Lung microvascular endothelial cell (primary cell): ENCODE measurements at places on chromosomes 3 and 15.
A peak's percentile ranks its signal among the peaks of the same experiment; 100 is the strongest.

DNA sequence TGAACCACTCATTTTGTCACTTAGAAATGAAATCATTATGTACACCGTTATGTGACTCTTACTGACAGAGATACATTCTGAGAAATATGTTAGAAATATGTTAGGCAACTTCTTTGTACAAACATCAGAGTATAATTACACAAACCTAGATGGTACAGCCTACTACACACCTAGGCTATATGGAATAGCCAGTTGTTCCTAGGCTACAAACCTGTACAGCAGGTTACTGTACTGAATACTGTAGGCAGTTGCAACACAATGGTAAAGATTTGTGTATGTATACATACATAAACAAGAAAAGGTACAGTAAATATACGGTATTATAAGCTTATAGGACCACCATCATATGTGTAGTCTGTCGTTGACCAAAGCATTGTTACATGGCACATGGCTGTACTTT, 3.7 kb downstream of the SACM1L start:
- no peak for DNase-seq

- no peak for DNase-seq
Measured at GRCh38 chr3:134621854-134622253, 29.0 kb downstream of the KY start.

GRCh38 chr15:41856262-41856661, 17.6 kb downstream of the PLA2G4B start:
- DNase-seq = no peak

DNA sequence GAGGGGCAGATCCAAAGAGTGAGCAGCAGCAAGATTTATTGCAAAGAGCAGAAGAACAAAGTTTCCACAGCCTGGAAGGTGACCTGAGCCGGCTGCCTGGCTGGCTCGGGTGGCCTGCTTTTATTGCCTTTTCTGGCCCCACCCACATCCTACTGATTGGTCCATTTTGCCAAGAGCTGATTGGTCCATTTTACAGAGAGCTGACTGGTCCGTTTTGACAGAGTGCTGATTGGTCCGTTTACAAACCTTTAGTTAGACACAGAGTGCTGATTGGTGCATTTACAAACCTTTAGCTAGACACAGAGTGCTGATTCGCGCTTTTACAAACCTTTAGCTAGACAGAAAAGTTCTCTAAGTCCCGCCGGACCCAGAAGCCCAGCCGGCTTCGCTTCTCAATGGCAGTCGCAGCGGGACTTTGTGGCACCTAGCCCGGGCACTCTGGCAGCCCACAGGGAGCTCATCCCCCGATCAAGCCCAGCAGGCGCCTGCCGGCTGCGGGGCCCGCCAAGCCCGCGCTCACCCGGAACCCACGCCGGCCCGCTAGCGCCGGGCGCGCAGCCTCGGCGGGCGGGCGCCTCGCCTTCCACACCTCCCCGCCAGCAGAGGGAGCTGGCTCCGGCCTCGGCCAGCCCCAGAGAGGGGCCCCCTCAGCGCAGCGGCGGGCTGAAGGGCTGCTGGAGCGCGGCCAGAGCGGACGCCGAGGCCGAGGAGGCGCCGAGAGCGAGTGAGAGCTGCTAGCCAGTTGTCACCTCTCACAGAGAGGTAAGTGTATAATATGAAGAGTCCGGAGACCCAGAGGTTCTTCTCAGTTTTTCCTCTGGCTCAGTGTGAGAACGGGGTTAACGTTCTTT, 339.2 kb downstream of the CHL1 start:
- no peak for DNase-seq

DNA sequence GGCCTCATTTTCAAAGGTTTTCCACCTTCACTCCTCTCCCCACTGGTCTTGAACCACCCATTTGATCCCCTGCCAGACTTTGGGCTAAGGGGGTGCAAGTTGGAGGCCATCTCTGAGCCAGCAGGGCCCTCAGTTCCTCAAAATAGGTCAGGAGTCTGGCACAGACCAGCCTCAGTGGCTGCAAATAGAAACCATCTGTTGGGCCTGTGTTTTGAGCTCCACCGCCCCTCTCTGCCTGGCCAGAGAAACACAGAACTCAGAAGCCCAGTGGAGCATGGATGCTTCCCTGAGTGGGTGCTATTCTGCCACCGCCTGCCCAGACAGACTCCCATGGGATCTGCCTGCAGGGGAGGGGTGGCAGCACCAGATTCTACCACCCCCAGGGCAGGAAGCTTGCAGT, 56.3 kb downstream of the CORO2B start:
- DNase-seq = no peak

GRCh38 chr3:57646723-57647122, 46.2 kb downstream of the DENND6A start:
- DNase-seq = peak; percentile 42

DNA sequence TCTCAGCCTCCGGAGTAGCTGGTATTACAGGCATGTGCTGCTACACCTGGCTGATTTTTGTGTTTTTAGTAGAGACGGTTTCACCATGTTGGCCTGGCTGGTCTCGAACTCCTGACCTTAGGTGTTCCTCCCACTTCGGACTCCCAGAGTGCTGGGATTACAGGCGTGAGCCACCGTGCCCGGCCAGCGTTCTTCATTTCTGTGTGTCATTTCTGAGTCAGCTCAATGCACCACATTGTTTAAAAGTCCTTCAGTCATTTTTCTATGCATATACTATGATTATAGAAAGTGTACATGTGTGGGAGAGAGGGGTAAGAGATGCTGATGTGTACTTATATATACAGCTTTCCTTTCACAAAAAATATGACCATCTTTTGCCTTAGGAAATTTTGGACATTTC, 2.1 kb downstream of the QTRT2 start:
- no peak for DNase-seq

- peak; percentile 36 for DNase-seq
Measured at GRCh38 chr3:150449169-150449721, 41.1 kb downstream of the TSC22D2 start.

DNA sequence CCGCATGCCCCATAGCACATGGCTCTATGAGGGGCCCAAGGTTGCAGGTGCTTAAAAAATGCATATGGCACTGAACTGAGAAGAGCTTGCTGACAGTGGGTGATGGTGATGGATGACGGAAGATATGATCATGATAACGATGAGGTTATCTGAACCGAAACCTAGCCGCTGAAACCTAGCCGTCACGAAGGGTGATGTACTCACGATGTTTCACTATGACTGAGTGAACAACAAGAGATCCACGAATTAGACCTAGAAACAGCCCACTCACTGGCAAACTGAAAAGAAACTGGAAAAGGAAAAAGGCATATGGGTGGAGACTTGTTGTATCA, 57.6 kb upstream of the BCL6 start:
- no peak for DNase-seq

DNA sequence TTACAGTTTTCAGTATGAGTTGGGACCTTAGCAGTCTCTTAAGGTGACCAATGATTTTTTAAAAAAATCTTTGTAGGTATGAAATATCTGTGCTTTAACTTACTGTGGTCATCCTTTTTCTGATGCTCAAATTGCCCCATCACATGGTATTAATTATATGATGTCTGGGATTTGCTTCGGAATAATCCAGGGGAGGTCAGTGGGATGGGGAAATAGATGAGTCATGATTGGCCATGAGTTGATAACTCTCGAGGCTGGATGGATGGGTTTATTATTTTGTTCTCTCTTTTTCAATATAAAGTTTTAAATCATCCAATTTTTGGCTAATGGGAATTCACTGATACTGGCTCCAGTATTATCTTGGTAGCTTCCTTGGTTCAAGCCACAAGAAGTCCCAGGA, 370.3 kb upstream of the TPM1 start:
- DNase-seq = no peak

- peak; percentile 28 for DNase-seq
Measured at GRCh38 chr3:11638495-11639358, 5.0 kb downstream of the VGLL4 start.

DNA sequence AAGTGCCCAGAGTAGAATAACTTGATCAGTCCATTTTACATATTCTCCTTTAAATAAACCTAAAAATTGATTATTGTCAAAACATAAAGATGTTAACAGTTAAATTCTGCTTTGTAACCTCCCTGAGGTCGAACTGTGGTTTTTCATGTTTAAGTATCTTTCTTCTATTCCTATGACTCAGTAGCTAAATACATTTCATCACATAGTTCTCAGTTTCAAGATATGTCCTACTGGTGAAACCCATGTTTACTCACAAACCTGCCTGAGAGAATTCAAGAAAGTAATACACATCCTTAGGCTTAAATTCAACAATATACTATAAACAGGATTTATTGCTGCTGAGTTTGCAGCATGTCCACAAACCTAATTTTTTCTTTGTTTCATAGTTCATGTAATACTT, 692.9 kb downstream of the ZPLD1 start:
- DNase-seq = no peak

- no peak for DNase-seq
Measured at GRCh38 chr3:56012721-56013120, 455.5 kb downstream of the ERC2 start.

- no peak for DNase-seq
Measured at GRCh38 chr3:176376531-176376930, 820.8 kb downstream of the TBL1XR1 start.

GRCh38 chr15:98651036-98651481, 2.7 kb downstream of the IGF1R start:
- peak; percentile 20 for DNase-seq

GRCh38 chr15:23039917-23040281, 530 bp upstream of the TUBGCP5 start:
- DNase-seq = no peak

DNA sequence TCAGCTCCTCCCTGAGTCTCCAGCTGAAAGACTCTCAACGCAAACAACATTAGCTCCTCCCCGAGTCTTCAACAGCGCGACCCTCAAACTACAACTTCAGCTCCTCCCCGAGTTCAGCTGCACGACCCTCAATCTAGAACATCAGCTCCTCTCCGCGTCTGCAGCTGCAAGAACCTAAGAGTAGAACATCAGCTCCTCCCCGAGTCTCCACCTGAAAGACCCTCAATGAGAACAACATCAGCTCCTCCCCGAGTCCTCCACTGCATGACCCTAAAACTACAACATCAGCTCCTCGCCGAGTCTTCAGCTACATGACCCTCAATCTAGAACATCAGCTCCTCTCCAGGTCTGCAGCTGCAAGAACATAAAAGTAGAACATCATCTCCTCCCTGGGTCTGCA, 78.3 kb downstream of the TFRC start:
- DNase-seq = no peak

- no peak for DNase-seq
Measured at GRCh38 chr15:47304656-47305055, 412.6 kb upstream of the SEMA6D start.

- DNase-seq = no peak
Measured at GRCh38 chr15:101537483-101538080, 48.1 kb upstream of the PCSK6 start.

DNA sequence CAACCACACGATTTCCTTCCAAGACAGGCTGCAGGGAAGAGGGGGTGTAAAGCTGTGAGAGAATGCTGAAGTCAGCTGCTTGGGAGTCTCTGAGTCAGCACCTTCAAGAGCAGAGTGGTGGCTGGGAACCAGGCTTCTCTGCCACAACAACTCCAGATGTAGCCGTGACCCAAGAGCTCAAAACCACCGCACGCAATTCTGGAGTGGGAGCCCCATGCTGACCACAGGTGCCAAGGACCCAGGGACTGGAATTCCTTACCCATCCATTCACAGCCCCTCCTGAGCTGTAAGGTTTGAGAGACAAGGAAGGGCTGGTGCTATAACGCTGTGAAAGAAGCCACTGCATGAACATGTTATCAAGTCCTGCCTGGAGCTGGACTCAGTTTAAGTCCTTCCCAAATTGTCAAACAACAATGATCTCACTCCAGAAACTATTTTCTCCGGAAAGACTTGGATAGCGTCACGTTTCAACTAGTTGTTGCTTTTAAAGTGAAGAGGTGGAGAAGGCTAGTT, 61.4 kb downstream of the UMPS start:
- DNase-seq = no peak

GRCh38 chr3:122358703-122359032, 24.4 kb downstream of the MIX23 start:
- DNase-seq = no peak

DNA sequence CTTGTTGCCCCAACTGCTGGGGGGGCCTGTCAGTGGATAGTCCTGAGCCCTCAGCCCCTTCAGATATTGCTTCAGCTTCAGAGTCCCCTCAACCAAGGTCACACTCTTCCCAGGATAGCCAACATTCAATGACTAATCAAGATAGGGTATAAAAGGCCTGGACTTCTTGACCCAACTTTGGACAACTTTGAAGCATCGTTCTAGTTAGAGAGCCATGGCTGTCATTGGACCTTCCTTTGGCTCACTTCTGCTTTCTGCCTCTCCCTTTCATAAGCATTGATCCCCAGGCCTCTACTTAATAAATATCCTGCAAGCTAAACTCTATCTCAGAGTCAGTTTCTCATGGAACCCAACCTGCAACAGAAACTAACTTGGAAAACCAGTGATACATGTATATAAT, 31.3 kb upstream of the DCLK3 start:
- no peak for DNase-seq

GRCh38 chr3:124786511-124787241, 56.4 kb downstream of the UMPS start:
- DNase-seq = no peak

DNA sequence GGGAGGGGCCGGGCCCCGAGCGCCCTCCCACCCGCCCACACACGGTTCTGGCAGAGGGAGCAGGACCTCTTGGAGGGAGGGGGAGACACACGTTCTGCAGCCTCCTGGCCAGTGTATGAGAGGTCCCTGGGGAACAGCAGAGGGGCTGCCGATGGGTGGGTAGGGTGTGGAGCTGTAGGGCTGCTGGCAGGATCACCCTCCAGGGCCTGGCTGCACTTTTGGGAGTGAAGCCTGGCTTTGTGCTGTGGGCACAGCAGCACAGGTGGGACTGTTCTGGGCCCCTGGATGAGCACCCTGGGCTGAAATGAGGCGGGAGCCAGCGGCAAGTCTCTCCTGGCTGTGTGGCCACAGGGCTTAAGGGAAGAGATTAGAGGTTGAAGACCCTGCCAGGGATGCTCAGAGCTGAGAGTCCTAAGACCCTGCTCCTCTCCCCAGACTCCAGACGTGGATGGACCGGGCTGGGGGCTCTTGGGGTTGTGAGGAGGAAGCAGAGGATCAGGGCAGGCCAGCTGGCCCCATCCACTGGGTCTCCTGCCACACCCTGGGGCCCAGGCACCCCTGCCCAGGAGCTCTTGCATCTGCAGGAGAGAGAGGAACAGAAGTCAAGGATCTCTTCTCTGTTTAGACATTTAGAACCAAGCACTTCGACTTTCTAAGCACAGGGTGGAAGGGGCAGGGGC, 45.2 kb downstream of the RGMA start:
- DNase-seq = no peak

- no peak for DNase-seq
Measured at GRCh38 chr3:143037867-143038266, 36.5 kb downstream of the U2SURP start.

- DNase-seq = no peak
Measured at GRCh38 chr15:100665570-100665969, 63.2 kb downstream of the ASB7 start.
